ENCODE measurements at places on chromosomes 16 and 17.

GRCh38 chr16:23351360-23351759 lies 49.3 kb downstream of the SCNN1B start:
- no peak for DNase-seq

GRCh38 chr16:57837305-57838125 lies 35.2 kb upstream of the KIFC3 start:
- no peak for DNase-seq

DNA sequence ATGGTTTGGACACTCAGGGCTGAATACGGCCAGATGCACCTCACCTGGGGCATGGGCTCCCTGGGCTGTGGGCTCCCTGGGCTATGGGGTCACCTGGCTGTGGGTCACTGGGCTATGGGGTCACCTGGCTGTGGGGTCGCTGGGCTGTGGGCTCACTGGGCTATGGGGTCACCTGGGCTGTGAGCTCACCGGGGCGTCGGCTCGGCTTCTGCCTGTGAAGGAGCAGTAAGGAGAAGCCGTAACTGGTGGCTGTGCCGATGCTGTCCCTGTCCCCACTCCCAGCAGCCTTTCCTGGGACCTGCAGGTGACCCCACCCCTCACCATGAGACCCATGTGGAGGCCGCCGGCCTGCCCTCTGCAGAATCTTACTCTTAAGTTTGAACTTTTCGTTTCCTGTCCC lies 1.9 kb upstream of the PERCC1 start:
- no peak for DNase-seq

- peak; percentile 91 for DNase-seq
Measured at GRCh38 chr17:17849845-17850373, 13.1 kb upstream of the SREBF1 start.

Data from activated CD4-positive, alpha-beta T cell treated with anti-CD3 and anti-CD28 coated beads, Interleukin-10, Interleukin-2, amounts not matched to agents 100 ng/mL and 50 ng/mL, durations not matched to agents 16 hours and 8 hours (primary cell).